ENCODE measurements at places on chromosomes 12 and 14.

GRCh38 chr12:105274571-105274970 is 38.6 kb upstream of the APPL2 start:
- no peak for DNase-seq

GRCh38 chr12:4320497-4320852 is 538 bp upstream of the TIGAR start:
- no peak for DNase-seq

GRCh38 chr12:101855976-101856375 is 21.4 kb upstream of the DRAM1 start:
- DNase-seq, result no peak

- DNase-seq, result no peak
Measured at GRCh38 chr12:57096099-57096572, 7.2 kb downstream of the NAB2 start.

- DNase-seq, result no peak
Measured at GRCh38 chr14:71703477-71703876, 228.8 kb upstream of the RGS6 start.

DNA sequence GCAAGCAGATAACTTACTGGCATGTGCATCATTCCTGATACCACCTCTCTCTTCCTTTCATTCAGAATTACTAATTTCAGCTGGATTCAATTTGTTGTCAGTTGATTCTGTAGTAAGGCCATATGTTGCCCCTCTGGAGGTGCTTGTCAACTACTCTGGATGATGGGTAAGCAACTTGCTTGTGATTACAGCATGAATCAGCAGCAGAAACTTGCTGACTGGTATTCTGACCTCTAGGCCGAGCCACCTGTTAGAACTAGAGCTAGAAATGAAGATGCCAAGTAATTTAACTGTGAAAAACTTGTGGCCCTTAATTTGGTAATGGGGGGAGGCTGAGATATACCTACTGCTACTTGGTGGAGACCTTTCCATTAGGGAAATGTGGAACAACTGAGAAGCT is 5.1 kb downstream of the RNF10 start:
- DNase-seq, result peak; percentile 71

DNA sequence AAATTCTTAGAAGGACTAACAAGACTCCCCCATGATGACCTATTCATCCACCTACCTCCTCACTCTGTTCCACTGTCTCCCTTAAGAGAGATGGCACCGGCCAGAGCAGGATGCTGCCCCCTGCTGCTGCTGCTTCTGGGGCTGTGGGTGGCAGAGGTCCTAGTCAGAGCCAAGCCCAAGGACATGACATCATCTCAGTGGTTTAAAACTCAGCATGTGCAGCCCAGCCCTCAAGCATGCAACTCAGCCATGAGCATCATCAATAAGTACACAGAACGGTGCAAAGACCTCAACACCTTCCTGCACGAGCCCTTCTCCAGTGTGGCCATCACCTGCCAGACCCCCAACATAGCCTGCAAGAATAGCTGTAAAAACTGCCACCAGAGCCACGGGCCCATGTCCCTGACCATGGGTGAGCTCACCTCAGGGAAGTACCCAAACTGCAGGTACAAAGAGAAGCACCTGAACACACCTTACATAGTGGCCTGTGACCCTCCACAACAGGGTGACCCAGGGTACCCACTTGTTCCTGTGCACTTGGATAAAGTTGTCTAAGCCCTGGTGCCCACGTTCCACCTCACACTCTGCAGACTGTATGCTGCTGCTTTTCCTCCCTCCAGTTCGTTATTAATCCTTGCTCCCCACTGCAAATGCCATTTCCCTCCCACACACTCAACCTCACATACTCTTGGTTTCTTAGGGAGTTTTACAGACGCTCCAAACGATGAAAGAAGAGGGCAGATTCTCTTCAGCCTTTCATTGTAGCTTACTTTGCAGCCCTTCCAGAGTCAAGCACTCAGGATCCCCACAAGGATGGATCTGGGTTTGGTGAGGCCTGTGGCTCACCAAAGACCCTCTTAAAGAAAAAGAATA is at the start of gene RNASE8:
Gene RNASE8, plus strand, starts transcription at position 20 of the 873 bp plus-strand sequence. Its CDS starts 71 bp downstream, at position 91.
- DNase-seq, result no peak

DNA sequence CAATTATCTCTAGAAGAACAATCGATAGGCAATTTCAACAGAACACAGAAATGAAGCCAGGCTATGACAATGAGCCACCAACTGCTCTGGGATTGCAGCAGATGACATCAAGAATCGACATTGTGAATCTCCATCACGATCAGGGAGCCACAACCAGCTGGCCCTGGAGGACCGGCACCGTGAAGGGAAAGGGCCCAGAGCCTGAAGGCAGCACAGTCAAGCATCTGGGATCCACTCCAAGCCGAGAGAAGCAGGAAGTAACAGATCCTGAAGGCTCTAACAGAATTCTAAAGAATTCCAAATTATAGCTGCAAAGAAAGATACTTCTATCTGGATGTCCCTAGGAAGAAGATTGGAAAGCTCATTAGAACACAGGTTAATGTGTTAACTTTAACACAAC is 61.0 kb downstream of the LRRC74A start:
- DNase-seq, result no peak

DNA sequence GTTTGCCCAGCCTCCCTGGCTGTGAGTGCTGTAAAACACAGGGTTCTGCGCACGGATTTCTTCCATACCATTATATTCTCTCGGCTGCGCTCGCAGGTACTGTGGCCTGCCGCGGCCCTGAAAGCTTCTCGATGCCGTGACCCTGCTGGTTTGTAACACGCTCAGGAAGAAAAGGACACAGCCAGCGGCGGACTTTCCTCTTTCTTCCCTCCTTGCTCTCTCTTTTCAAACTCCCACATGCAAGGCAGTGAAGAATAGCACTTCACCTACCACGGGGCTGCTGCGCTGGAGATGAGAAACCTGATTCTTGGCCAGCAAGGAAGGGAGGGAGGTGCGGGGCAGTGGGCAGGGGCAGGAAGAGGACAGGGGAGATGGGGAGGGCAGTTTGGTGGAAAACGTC is 130.2 kb downstream of the RBM19 start:
- DNase-seq, result no peak

GRCh38 chr12:64270411-64270810 is 48.3 kb upstream of the KICS2 start:
- DNase-seq, result no peak

GRCh38 chr14:75213172-75213571 is 36.8 kb upstream of the TMED10 start:
- no peak for DNase-seq

GRCh38 chr14:38257507-38257906 is 1.6 kb upstream of the CLEC14A start:
- no peak for DNase-seq

- DNase-seq, result no peak
Measured at GRCh38 chr12:3420693-3421092, 70.3 kb upstream of the PRMT8 start.

- DNase-seq, result no peak
Measured at GRCh38 chr14:37172024-37172869, at the start of gene SLC25A21. TSS of gene SLC25A21 (minus strand) at chr14:37172606.

DNA sequence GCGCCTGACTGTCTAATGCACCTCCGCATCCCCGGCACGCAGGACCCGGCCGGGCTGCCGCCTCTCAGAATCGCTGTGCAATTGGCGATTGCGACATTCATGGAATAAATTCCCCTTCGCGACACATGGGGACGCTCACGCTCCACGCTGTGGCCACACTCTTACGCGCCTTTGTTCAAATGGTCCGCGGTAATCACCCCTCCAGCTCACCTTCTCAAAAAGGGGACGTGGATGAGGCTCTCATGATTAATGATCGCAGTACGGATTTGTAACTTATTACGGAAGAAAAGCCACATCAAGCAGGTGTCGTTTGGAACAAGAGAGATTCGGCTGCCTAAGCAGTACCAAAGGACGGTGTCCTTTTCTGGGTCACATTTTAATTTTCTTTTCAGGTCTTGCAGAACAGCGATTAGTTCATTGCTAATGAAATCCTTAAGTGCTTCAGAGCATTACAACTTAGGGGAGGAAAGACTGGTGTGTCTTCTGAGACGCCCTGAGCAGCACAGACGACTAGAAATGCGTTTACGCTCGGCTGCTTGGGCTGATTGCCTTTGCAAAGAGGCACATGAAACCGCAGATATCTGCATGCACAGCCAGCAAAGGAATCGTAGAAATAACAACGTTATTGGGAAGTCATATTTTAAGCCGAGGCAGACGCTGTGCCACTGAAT is 37.3 kb upstream of the ADGRD1 start:
- DNase-seq, result peak; percentile 24

DNA sequence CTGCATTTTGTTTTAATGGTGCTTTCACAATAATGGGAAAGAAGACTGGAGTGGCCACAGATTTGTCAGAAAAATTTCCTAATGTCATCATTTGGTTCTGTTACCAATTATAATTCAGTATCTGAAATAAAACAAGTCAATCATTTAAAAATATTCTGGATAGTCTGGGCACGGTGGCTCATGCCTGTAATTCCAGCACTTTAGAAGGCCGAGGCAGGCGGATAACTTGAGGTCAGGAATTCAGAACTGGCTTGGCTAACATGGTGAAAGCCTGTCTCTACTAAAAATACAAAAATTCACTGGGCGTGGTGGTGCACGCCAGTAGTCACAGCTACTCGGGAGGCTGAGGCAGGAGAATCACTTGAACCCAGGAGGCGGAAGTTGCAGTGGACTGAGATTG is 4.0 kb upstream of the LIMA1 start:
- no peak for DNase-seq

- no peak for DNase-seq
Measured at GRCh38 chr12:132766380-132767085, 4.9 kb upstream of the ANKLE2 start.
